ENCODE measurements at places on chromosomes 12 and 14. TPM values are rescaled to one million over a fixed set of nuclear protein-coding genes. Genes with fewer than 3 reads are reported as not detected.
A peak's percentile ranks its signal among the peaks of the same experiment; 100 is the strongest.

- H3K4me1 ChIP-seq, result peaks cover 21% of the 10 kb centered on the region
- no peaks in the 10 kb centered on the region for H3K36me3 ChIP-seq
- H3K27ac ChIP-seq, result peak overlapping the region; percentile 77
- no peak for DNase-seq
These were observed 9.5 kb downstream of the CLIP1 start for GRCh38 chr12:122412851-122413433.

GRCh38 chr12:54058128-54058768 is 4.6 kb downstream of the HOXC4 start:
- H3K4me1 ChIP-seq, result peaks cover 10% of the 10 kb centered on the region
- H3K36me3 ChIP-seq, result no peaks in the 10 kb centered on the region
- H3K27ac ChIP-seq, result no peak overlapping the region
- no peak for DNase-seq
- H3K27me3 ChIP-seq, result peaks cover 12% of the 10 kb centered on the region
- H3K4me3 ChIP-seq, result no peak overlapping the region

- H3K4me3 ChIP-seq, result peak overlapping the region; percentile 19
- peaks cover 35% of the 10 kb centered on the region for H3K4me1 ChIP-seq
- no peak for DNase-seq
- peak overlapping the region; percentile 74 for H3K27ac ChIP-seq
- H3K36me3 ChIP-seq, result no peaks in the 10 kb centered on the region
These were observed 79.9 kb downstream of the SPRING1 start for GRCh38 chr12:116657921-116658495.

HNRNPC gene
- total RNA-seq, result 390 TPM

CGRRF1 gene
- total RNA-seq, result 18.2 TPM

GRCh38 chr12:83335748-83336147 is 649.0 kb downstream of the TMTC2 start:
- no peaks in the 10 kb centered on the region for H3K36me3 ChIP-seq
- no peak overlapping the region for H3K27ac ChIP-seq
- H3K27me3 ChIP-seq, result no peaks in the 10 kb centered on the region
- no peak for DNase-seq

DNA sequence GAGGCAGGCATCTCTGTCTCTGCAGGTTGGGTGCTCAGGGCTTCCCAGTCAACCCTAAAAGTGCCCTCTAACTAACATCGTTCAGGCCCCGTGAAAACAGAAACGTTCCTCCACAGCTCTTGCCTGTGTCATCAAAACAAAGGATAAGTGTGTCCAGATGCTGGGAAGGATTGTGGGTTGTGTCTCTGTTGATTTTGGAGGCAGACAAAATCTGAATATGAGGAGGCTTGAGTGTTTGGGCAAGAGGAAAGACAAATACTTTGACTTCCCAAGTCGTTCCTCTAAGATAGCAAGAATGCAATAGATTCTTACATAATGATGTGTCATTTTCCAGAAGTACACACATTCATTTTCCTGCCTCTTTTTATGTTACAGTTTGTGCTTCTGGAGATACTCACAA is 52.9 kb downstream of the SERPINA3 start:
- no peak for DNase-seq
- no peak overlapping the region for H3K27ac ChIP-seq
- H3K4me3 ChIP-seq, result no peak overlapping the region
- no peaks in the 10 kb centered on the region for H3K27me3 ChIP-seq

- no peak for DNase-seq
- no peaks in the 10 kb centered on the region for H3K27me3 ChIP-seq
- H3K4me3 ChIP-seq, result no peak overlapping the region
- H3K4me1 ChIP-seq, result no peaks in the 10 kb centered on the region
These were observed 96.6 kb upstream of the E2F7 start for GRCh38 chr12:77161944-77162343.

DNA sequence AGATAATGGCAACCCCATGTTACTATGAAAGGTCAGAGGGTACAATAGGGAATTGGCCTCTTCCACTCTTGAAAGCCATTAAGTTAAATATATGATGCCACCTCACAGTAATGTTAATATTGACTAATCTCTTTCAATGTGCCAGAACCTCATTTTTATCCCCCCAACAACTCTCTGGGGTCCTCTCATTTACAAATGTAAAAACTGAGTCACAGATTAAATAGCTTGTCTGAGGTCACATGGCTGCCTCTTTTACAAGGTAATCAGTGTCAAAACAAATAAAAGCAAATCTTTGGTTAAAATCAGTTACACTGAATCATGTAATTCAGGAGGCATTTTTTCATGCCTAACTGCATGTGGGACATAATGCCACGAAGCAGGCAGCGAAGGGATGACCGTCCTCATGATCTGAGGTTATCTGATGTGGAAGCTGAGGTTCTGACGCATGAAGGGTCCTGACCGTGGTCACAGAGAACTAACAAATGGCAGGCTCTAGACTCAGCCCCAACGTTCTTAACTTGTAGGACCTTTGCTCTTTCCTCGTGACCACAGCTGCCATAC is 78.5 kb downstream of the PTPN21 start:
- peaks cover 15% of the 10 kb centered on the region for H3K36me3 ChIP-seq
- no peak overlapping the region for H3K27ac ChIP-seq
- no peaks in the 10 kb centered on the region for H3K4me1 ChIP-seq
- no peaks in the 10 kb centered on the region for H3K27me3 ChIP-seq

RNASE3 gene
- total RNA-seq, result 0.51 TPM

- no peaks in the 10 kb centered on the region for H3K27me3 ChIP-seq
- no peak overlapping the region for H3K27ac ChIP-seq
- DNase-seq, result no peak
These were observed 486.2 kb downstream of the RAD51B start for GRCh38 chr14:68305738-68306137.

- no peaks in the 10 kb centered on the region for H3K27me3 ChIP-seq
- no peak overlapping the region for H3K4me3 ChIP-seq
- DNase-seq, result peak; percentile 1
- H3K27ac ChIP-seq, result no peak overlapping the region
These were observed 207.5 kb upstream of the PELI2 start for GRCh38 chr14:55910601-55911243.

DNA sequence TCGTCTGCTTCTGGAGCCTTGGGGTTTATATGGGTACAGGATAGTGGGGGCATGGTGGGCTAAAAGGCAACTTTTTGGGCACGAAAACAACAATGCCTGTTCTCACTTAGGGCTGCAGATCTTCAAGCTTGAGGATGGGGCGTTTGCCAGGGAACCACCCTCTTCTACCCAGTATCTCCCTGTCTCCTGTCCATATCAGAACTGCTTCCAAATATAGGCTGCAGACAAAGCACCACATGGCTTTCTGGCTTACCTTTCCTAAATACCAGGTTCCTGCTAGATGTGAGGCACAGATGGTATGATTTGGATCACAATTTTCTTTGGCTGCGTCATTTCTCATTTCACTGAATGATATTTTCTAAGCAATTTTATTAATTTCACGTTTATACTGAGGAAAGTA is 70.4 kb downstream of the CMAS start:
- DNase-seq, result no peak
- H3K27ac ChIP-seq, result no peak overlapping the region
- no peaks in the 10 kb centered on the region for H3K36me3 ChIP-seq
- H3K27me3 ChIP-seq, result no peaks in the 10 kb centered on the region

DNA sequence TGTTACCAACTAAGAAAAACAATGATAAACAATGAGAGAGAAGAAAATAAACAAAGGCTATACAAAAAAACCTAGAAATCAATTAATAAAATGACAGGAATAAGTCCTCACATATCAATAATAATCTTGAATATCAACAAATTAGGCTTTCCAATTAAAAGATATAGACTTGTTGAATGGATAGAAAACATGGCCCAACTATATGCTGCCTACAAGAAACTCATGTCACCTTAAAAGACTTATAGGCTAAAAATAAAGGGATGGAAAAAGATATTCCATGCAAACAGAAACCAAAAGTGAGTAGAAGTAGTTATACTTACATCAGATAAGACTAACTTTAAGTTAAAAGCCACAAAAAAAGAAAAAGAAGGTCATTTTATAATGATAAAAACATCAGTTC is 183.9 kb downstream of the MYRFL start:
- no peaks in the 10 kb centered on the region for H3K4me1 ChIP-seq
- no peak overlapping the region for H3K4me3 ChIP-seq
- H3K27me3 ChIP-seq, result no peaks in the 10 kb centered on the region
- no peak overlapping the region for H3K27ac ChIP-seq
- no peaks in the 10 kb centered on the region for H3K36me3 ChIP-seq
- DNase-seq, result no peak

- H3K4me1 ChIP-seq, result peaks cover 32% of the 10 kb centered on the region
- peak overlapping the region; percentile 78 for H3K27ac ChIP-seq
- H3K4me3 ChIP-seq, result no peak overlapping the region
- H3K36me3 ChIP-seq, result no peaks in the 10 kb centered on the region
- peak; percentile 45 for DNase-seq
These were observed 327.2 kb downstream of the RAD51B start for GRCh38 chr14:68146818-68147217.

GRCh38 chr12:87953256-87953860 is 75.8 kb downstream of the C12orf50 start:
- H3K4me1 ChIP-seq, result no peaks in the 10 kb centered on the region
- DNase-seq, result no peak
- H3K27ac ChIP-seq, result no peak overlapping the region
- no peak overlapping the region for H3K4me3 ChIP-seq
- no peaks in the 10 kb centered on the region for H3K27me3 ChIP-seq

DNA sequence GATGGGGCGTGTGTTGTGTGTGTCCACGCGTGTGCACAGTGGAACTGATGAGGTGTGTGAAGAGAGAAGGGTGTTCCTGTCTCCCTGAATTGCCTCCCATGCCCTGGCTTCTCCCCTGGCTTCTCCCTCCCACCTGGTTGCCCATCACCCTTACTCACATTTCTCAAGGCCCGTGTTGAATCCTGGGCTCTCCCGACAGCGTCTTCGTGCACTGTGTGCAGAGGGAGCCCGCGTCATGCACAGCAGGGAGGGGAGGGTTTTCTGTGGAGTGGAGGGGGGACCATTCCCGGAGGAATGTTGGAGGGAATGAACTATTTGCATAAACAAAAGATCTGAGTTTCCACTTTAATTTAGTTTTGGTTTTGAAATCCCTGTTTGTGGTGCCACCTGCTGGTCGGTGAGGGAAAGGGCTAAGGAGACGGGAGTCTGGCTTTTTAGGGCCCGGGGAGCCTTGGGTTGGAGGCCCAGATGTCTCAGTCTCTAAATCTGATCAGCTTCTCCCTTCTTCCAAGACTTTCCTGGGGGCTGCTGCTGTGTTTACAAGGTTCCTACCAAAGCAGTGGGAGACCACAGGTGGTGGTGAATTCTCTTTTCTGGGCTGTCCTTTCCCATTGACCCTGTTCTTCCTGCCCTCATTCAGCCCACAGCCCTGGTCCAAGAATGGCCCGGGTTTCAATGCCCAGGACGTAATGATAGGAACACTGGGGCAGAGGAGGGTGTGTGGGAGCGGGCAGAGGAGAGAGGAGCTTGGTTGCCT is at the start of gene C1R:
C1R (minus strand) TSS at position 217 of the 757 bp plus-strand sequence; CDS start at position 160, 57 bp downstream.
- H3K4me3 ChIP-seq, result peak within 1 kb of the TSS; percentile 41
- H3K4me1 ChIP-seq, result peaks cover 20% of the 10 kb centered on the region
- peak within 1 kb of the TSS; percentile 77 for H3K27ac ChIP-seq

ASCL1 gene
- not detected for total RNA-seq

- H3K4me1 ChIP-seq, result peaks cover 37% of the 10 kb centered on the region
- no peaks in the 10 kb centered on the region for H3K36me3 ChIP-seq
- H3K27me3 ChIP-seq, result no peaks in the 10 kb centered on the region
- no peak overlapping the region for H3K4me3 ChIP-seq
These were observed 16.3 kb downstream of the CCDC85C start for GRCh38 chr14:99587460-99588278.

- peaks cover 6% of the 10 kb centered on the region for H3K4me1 ChIP-seq
- no peak overlapping the region for H3K27ac ChIP-seq
- H3K4me3 ChIP-seq, result no peak overlapping the region
These were observed 4.3 kb downstream of the HHIPL1 start for GRCh38 chr14:99649219-99649618.

- no peaks in the 10 kb centered on the region for H3K27me3 ChIP-seq
- no peak overlapping the region for H3K4me3 ChIP-seq
- H3K36me3 ChIP-seq, result no peaks in the 10 kb centered on the region
- H3K4me1 ChIP-seq, result no peaks in the 10 kb centered on the region
- no peak overlapping the region for H3K27ac ChIP-seq
- no peak for DNase-seq
These were observed 333.4 kb upstream of the CCDC196 start for GRCh38 chr14:66152747-66153146.

SLC2A14 gene
- 3.2 TPM for total RNA-seq

DAO gene
- total RNA-seq, result not detected

DNA sequence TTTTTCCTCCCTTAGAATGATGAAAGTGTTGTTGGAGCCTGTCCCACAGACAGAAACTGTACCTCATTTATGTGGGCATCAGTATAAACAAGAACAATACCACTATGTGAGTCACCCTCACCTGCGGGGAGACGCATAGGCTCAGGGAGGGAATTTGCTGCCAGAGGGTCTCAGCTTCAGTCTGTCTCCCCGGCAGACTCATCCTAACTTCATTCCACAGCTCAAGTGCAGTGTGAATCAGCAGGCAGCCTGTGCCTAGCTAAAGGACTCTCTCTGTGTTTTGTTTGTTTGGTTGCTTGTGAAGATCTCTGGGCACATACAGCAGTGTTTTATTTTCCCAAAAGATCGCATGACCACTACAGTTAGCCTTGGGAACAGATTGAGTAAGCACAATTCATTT is 98.9 kb downstream of the PRKCH start:
- no peak overlapping the region for H3K4me3 ChIP-seq
- peak overlapping the region; percentile 46 for H3K27ac ChIP-seq
- H3K27me3 ChIP-seq, result no peaks in the 10 kb centered on the region
- peaks cover 48% of the 10 kb centered on the region for H3K4me1 ChIP-seq

GRCh38 chr12:53695152-53696145 is 19.6 kb upstream of the ATP5MC2 start:
- H3K36me3 ChIP-seq, result no peaks in the 10 kb centered on the region
- H3K4me1 ChIP-seq, result peaks cover 24% of the 10 kb centered on the region
- peak overlapping the region; percentile 30 for H3K4me3 ChIP-seq
- H3K27me3 ChIP-seq, result peaks cover 11% of the 10 kb centered on the region

Measured in upper lobe of left lung (tissue), 6 donors.